ENCODE measurements at places on chromosomes 4 and X. TPM values are rescaled to one million over a fixed set of nuclear protein-coding genes. Genes with fewer than 3 reads are reported as not detected.

GRCh38 chr4:164012396-164013027, 518.0 kb downstream of the TMA16 start:
- H3K27ac ChIP-seq = no peak overlapping the region
- no peaks in the 10 kb centered on the region for H3K36me3 ChIP-seq
- H3K4me1 ChIP-seq = no peaks in the 10 kb centered on the region
- no peaks in the 10 kb centered on the region for H3K27me3 ChIP-seq
- H3K4me3 ChIP-seq = no peak overlapping the region
- DNase-seq = no peak

DNA sequence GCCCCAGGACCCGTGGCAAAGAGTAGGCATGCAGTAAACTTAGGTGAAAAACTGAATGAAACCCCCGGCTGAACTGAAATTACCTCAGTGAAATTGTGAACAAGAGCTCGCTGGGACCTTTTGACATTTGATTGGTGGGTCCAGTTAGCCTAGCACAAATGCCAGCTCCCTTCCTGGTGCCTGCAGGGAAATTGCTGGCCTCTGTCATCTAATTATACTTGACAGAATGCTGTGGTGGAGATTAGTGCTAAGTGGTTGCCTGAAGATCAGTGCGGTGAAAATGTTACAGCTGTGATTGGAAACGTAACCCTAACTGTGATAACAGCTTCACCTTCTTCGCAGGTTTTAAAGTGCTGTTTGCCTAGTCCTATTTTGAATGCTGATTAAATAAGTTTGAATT, 43.0 kb downstream of the ADD1 start:
- H3K36me3 ChIP-seq = no peaks in the 10 kb centered on the region
- H3K27ac ChIP-seq = no peak overlapping the region
- H3K4me1 ChIP-seq = no peaks in the 10 kb centered on the region
- no peak for DNase-seq
- H3K4me3 ChIP-seq = no peak overlapping the region
- no peaks in the 10 kb centered on the region for H3K27me3 ChIP-seq

GRCh38 chr4:16597845-16598596, 300.4 kb downstream of the LDB2 start:
- H3K27ac ChIP-seq = peak overlapping the region; percentile 12
- H3K4me1 ChIP-seq = peaks cover 7% of the 10 kb centered on the region
- H3K27me3 ChIP-seq = no peaks in the 10 kb centered on the region
- H3K4me3 ChIP-seq = no peak overlapping the region

GRCh38 chr4:143538979-143539669, 25.6 kb downstream of the SMARCA5 start:
- no peak overlapping the region for H3K27ac ChIP-seq
- no peak overlapping the region for H3K4me3 ChIP-seq
- H3K4me1 ChIP-seq = no peaks in the 10 kb centered on the region
- H3K27me3 ChIP-seq = no peaks in the 10 kb centered on the region

- H3K4me3 ChIP-seq = no peak overlapping the region
- no peak overlapping the region for H3K27ac ChIP-seq
- no peak for DNase-seq
- H3K4me1 ChIP-seq = no peaks in the 10 kb centered on the region
- H3K36me3 ChIP-seq = no peaks in the 10 kb centered on the region
Observed at GRCh38 chrX:144819406-144819805, 427.9 kb upstream of the SPANXN1 start.

- no peak for DNase-seq
- no peaks in the 10 kb centered on the region for H3K36me3 ChIP-seq
- no peak overlapping the region for H3K27ac ChIP-seq
- H3K27me3 ChIP-seq = no peaks in the 10 kb centered on the region
Observed at GRCh38 chrX:101482296-101482695, 3.0 kb upstream of the ARMCX4 start.

DNA sequence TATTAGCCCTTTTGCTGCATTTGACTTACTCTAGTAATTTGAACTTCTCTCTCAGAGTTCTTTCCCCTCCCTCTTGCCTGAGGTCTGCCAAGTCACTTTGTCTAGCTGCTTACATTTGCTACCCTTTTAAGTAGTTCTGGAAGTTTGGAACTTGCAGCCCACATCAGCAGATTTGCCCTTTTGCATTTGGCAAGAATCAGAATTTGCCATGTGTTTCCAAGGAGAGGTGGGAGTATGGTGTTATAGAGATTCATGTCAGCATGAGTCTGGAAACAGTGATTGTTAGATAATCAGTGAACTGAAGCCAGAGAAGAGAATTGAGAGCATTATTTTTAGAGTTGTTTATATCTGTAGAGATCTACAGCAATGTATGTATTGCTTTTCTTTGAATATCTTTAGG, 52.1 kb downstream of the KLHL34 start:
- H3K4me1 ChIP-seq = no peaks in the 10 kb centered on the region
- H3K4me3 ChIP-seq = no peak overlapping the region

DNA sequence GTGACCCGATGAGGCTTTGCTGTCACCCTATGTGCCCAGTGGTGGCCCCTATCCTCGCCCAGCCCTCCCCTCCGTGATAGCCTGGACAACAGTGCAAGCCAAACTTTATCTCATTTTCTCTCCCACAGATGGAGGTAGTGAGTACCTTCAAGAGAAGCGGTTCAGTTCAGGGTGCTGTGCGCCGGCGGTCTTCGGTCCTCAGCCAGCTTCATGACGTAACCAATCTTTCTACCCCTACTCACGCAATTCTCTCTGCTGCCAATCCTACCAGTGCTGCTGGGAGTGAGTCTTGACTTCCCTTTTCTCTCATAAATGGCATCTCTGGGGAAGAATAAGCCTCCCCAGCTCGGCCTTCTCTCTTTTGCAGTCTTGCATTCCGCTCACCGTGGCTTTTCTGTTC, 29.5 kb downstream of the CCNQ start:
- no peaks in the 10 kb centered on the region for H3K4me1 ChIP-seq
- H3K27ac ChIP-seq = no peak overlapping the region
- H3K27me3 ChIP-seq = no peaks in the 10 kb centered on the region
- no peak for DNase-seq

DNA sequence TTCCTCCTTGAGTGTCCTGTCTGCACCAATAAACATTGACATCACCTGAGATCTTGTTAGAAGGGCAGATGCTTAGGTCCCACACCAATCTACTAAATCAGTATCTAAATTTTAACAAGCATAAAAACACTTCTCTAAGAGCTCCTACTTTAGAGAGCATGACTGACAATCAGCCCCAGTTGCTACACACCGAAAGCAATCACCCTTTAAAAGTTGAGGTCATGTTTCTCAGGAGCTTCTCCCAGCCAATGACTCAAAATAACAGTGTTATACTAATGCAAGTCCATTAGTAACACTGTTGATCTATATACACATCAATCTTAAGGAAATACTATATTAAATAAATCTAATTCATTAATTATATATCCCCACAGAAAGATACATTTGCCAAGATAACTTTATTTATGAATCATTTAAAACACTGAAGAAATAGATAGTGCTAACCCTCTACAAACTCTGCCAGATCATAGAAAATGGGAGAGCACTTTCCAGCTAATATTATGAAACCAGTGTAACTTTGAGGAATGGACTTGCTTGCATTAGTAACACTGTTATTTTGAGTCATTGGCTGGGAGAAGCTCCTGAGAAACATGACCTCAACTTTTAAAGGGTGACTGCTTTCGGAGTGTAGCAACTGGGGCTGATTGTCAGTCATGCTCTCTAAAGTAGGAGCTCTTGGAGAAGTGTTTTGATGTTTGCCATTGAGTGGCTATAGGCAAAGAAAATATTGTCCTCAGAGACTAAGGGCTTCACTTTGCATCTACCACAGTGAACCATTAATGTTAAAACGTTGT, 109.8 kb upstream of the HDX start:
- H3K4me3 ChIP-seq = no peak overlapping the region
- no peak overlapping the region for H3K27ac ChIP-seq
- no peaks in the 10 kb centered on the region for H3K27me3 ChIP-seq

GRCh38 chrX:41602816-41603345, 85.9 kb upstream of the GPR34 start:
- no peaks in the 10 kb centered on the region for H3K4me1 ChIP-seq
- H3K27ac ChIP-seq = no peak overlapping the region
- H3K4me3 ChIP-seq = no peak overlapping the region
- no peaks in the 10 kb centered on the region for H3K27me3 ChIP-seq
- H3K36me3 ChIP-seq = no peaks in the 10 kb centered on the region

DNA sequence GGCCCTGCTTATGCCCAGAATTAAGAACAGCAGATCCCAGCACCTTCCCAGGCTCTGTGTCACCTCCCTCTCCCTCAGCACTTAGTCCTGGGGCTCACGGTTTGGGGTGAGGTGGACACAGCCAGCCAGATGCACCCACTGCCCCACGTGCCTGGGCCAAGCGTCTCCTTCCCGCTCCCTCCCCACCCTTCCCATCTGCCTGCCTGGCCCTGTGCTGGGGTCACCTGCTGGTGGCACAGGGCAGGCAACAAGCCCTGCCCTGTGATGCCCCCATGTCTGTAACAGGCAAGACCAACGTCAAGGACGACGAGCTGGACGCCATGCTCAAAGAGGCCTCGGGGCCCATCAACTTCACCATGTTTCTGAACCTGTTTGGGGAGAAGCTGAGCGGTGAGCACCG, 5.3 kb downstream of the MYL5 start:
- no peak for DNase-seq
- H3K4me3 ChIP-seq = no peak overlapping the region
- peaks cover 44% of the 10 kb centered on the region for H3K4me1 ChIP-seq
- no peaks in the 10 kb centered on the region for H3K27me3 ChIP-seq

DNA sequence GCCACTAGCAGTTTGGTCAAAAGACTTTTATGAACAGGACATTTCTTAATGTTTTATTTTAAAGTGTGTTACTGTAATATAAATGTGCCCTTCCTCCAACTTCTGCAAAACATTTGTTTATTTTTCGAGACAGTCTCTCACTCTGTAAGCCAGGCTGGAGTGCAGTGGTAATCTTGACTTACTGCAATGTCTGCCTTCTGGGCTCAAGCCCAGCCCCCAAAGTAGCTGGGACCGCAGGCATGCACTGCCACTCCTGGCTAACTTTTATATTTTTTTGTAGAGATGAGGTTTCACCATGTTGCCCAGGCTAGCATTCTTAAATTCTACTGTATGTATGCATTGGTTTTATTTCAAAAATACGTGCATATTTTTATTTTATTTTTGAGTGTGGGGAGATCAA, 1201.9 kb downstream of the STIM2 start:
- no peaks in the 10 kb centered on the region for H3K36me3 ChIP-seq
- no peaks in the 10 kb centered on the region for H3K27me3 ChIP-seq
- H3K27ac ChIP-seq = no peak overlapping the region
- no peak overlapping the region for H3K4me3 ChIP-seq

DNA sequence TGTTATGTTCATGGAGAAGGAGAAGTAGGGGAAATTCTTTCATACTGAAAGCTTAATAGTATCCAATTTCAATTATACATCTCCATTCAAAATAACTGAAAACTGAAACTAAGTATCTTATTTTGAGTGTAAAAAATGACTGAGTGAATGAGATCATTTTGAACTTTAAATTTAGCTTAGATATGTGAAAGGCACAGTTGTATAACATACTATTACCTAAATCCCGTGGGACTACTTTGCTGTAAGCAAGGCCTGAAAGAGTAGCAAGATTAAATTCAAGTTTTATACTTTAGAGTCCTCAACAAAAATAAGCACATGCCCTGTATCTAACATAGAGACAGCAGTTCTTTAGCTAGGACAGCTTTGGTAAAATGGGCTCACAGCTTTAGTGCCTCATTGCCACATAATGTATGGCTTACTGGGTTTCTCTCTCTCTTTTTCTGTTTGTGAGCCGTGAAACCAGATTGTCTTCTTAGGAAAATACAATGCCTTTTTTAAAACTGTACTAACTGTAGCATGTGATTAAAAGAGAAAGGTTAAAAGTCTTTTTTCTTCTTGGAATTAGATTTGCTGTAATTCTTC, 43.2 kb downstream of the GSTCD start:
- no peak overlapping the region for H3K4me3 ChIP-seq
- H3K36me3 ChIP-seq = no peaks in the 10 kb centered on the region
- no peaks in the 10 kb centered on the region for H3K27me3 ChIP-seq
- DNase-seq = no peak

GRCh38 chrX:87489071-87489470, 28.5 kb upstream of the KLHL4 start:
- no peak overlapping the region for H3K27ac ChIP-seq
- no peak overlapping the region for H3K4me3 ChIP-seq
- DNase-seq = no peak
- no peaks in the 10 kb centered on the region for H3K27me3 ChIP-seq

- no peaks in the 10 kb centered on the region for H3K27me3 ChIP-seq
- no peak overlapping the region for H3K27ac ChIP-seq
Observed at GRCh38 chr4:6017030-6017429, 1.2 kb downstream of the C4orf50 start.

DNA sequence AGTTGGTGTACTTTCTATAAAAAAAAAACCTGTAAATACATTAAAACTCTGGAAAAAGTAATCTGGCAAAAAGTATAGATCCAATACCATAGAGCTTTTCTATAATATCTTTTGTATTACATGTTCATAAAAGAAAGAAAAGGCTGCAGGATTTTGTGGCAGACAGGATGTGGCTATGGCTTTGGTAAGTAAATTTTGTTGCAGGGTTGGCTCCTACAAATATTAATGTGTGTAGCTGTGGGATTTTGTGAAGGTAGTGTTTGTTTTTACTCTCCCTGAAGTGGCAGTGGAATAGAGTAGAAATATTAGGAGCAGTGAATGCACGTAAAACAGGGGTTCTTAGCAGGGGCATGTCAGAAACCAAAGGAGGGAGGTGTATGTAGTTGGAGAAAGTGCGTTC, 84.8 kb downstream of the TSPAN7 start:
- DNase-seq = no peak
- no peak overlapping the region for H3K27ac ChIP-seq
- H3K4me1 ChIP-seq = no peaks in the 10 kb centered on the region
- no peaks in the 10 kb centered on the region for H3K27me3 ChIP-seq

GRCh38 chr4:75343333-75343732, 170.9 kb downstream of the RCHY1 start:
- no peaks in the 10 kb centered on the region for H3K27me3 ChIP-seq
- no peak for DNase-seq
- H3K36me3 ChIP-seq = no peaks in the 10 kb centered on the region
- no peaks in the 10 kb centered on the region for H3K4me1 ChIP-seq
- no peak overlapping the region for H3K27ac ChIP-seq

DNA sequence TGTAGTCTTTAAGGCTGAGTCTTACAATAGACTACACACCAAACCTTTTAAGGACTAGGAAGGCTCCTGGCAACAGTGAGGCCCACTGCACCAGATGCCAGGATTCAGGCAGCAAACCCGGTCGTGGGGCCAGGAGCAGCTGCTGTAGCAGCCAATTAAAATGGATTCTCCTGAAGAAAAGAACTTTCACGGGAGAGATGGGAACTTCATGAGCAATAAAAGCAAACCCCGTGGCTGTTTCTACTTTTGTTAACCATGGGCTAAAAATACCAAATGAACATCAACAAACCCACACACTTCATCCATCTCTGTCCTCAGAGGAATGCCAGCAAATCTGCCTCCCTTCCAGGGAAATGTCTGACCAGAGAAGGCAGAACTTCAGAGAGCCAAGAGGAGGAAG, 101.4 kb downstream of the BTC start:
- no peak overlapping the region for H3K4me3 ChIP-seq
- no peak for DNase-seq
- H3K27me3 ChIP-seq = no peaks in the 10 kb centered on the region
- peak overlapping the region; percentile 56 for H3K27ac ChIP-seq

STATH gene
- not detected for total RNA-seq

WDR19 gene
- 10.7 TPM for total RNA-seq

ITGB1BP2 gene
- total RNA-seq = 2.4 TPM

ERAS gene
- not detected for total RNA-seq

MAGEE1 gene
- total RNA-seq = 1.1 TPM

TNMD gene
- total RNA-seq = not detected

ATP11C gene
- 13.3 TPM for total RNA-seq

SHROOM3 gene
- total RNA-seq = 50.9 TPM

FAM53A gene
- total RNA-seq = 2.5 TPM

L1CAM gene
- total RNA-seq = 3.2 TPM

AREG gene
- total RNA-seq = 25.4 TPM
